ENCODE measurements at places on chromosomes 5 and 9.

DNA sequence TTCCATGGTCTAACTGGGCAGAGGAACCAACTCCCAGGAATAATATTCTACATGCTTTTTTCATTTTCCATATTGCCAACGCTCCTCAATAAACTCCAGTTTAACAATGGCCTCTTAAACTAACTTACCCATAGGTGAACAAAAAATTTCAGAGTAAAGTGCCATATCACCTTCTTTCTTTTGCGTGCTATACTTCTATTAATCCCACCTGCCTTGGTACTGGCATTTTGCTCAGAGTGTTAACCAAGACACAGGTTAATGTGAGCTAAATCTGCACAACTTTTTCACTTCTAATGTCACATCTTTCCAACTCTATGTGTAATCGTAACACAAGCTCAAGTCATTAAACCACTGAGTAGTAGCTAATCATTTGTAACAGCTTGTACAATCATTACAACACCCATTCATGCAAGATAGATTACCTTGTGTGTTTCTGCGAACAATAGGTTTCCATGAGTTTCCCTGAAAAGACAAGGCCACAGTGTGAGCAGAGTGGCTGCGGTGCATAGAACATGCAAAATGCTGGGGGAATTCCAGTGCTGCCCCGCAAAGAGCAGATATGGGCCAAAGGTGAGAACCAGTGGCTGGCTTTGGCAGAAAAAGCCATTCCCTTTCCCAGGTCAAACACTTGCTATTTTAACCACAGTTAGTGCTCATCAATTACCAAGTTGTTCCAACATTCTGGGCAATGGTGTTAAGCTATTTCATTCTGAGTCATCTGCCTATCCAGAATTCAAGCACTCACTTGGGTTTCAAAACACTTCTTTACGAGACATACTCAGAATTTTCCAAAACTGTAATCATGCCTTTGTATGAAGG is 42.8 kb downstream of the TIMD4 start:
- no peak for DNase-seq

DNA sequence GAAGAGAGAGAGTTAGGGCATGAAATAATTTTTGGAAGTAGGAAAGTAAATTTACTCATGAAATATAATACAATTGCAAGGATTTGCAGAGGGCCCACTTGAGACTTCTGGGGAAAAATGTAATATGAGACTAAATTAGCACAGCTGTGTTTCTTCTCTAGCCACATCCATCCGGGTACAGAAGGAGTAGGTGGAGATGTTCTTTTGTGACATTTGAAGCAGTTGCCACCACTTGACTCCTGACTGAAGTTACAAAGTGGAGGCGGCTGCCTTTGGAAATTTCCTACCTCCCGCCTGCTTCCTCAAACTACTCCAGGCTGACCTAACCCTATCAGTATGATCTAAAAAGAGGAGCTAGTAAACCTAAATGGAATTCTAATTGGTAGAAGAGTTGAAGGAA is 58.1 kb upstream of the SHISAL2B start:
- no peak for DNase-seq

GRCh38 chr9:124146031-124146561 is 111.7 kb upstream of the NEK6 start:
- DNase-seq, result no peak

- no peak for DNase-seq
Observed at GRCh38 chr5:174423558-174423957, 300.8 kb upstream of the MSX2 start.

DNA sequence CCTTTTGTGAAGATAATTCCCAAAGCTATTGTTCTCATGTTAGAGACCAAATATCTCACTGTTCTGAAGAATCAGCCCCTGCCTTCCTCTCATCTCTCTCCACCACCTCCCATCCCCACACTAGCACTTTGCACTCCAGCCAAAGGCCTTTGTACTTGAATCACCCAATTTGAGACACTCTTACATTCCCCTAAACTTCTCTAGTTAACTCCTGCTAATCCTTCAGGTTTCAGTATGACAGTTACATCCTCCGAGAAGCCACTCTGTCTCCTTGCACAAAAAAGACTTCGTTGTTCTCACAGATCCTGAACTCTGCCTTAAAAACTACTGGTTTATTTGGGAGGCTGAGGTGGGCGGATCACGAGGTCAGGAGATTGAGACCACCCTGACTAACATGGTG is 227.5 kb downstream of the PIK3R1 start:
- DNase-seq, result no peak

GRCh38 chr5:138385660-138386059 is 33.2 kb downstream of the KDM3B start:
- no peak for DNase-seq

- no peak for DNase-seq
Observed at GRCh38 chr9:74117731-74118130, 379.4 kb upstream of the RORB start.

- DNase-seq, result no peak
Observed at GRCh38 chr9:37839496-37840461, 39.2 kb downstream of the DCAF10 start.

DNA sequence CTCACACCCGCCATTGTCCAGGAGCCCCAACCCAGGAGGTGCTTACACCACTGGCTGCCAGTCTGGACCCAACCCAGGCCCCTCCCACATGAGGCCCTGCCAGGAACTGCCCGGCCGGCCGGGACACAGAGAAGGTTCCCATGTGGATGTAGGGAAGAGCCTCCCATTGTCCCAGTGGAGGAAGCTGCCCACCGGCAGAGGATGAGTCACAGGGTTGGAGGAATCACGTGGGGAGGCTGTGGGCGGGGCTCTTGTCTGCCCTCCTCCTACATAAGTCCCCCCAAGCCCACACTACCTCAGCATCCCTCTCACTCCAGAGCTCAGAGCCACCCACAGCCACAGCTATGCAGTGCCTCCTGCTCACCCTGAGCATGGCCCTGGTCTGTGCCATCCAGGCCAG is 26.1 kb downstream of the PAEP start:
- DNase-seq, result no peak

DNA sequence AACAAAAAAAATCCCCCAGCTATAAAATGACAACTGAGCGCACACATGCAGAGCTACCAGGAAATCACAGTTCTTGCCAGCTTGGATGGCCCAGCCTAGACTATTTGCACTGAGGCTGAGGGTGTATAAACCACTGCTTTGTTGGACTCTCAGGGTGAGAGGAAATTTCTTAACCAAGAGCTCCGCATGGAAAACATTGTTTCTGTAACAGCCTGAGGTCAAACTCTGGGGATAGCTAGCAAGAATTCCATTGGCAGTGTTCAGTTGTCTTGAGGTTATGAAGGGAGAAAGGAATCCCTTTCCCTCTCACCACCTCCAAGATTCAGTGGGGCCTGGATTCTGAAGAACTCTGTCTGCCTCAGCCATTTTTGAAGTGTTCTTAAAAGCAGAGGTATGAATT is 360.0 kb downstream of the OSTF1 start:
- DNase-seq, result no peak

DNA sequence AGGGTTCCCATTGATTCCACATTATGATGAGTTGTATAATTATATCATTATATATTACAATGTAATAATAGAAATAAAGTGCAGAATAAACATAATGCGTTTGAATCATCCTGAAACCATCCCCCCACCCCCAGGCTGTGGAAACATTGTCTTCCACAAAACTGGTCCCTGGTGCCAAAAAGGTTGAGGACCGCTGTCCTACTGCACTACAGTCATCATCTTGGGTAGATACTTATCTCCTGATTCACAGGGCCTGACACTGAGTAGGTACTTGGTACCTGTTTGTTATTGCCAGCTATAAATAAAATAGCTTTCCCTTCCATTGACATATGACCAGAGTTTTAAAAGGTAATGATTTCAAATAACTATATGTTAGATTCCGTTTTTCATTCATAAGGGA is 25.6 kb downstream of the ANP32B start:
- DNase-seq, result no peak

DNA sequence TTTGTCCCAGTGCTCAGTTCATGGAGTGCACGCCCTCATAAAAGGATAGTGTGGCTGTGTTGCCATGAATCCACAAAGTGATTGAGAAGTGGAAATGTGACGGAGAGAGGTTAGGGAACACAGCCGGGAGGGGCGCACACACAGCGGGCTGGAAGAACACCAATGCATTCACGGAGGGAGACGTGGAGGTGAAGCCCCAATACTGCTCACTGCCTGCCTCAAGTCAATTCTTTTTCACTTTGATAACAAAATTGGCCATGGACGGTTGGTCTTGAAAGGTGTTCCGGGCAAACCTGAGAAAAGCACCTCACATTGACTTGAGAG is 424.1 kb downstream of the MED10 start:
- DNase-seq, result no peak

DNA sequence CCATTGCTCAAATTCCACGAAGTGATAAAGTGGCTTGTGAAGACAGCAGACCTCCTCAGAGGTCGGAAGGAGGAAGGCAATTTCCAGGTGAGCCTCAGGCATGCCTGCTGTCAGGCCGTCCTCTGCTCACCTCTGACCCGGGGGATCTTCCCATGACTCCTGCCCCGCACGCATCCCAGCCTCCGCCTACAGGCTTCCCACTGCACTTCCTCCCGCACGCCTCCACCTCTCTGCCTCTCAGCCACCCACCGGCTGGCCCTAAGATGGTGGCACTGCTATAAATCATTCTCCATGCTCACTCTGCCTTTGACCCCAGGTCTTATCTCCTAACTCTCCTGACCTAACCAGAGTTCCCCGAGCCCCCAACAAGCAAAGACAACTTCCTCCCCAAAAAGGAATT is 49.4 kb upstream of the DNAH5 start:
- no peak for DNase-seq

GRCh38 chr9:96075111-96075510 is 199.6 kb downstream of the ERCC6L2 start:
- no peak for DNase-seq

- DNase-seq, result no peak
Observed at GRCh38 chr9:6132650-6133049, 83.0 kb upstream of the IL33 start.

DNA sequence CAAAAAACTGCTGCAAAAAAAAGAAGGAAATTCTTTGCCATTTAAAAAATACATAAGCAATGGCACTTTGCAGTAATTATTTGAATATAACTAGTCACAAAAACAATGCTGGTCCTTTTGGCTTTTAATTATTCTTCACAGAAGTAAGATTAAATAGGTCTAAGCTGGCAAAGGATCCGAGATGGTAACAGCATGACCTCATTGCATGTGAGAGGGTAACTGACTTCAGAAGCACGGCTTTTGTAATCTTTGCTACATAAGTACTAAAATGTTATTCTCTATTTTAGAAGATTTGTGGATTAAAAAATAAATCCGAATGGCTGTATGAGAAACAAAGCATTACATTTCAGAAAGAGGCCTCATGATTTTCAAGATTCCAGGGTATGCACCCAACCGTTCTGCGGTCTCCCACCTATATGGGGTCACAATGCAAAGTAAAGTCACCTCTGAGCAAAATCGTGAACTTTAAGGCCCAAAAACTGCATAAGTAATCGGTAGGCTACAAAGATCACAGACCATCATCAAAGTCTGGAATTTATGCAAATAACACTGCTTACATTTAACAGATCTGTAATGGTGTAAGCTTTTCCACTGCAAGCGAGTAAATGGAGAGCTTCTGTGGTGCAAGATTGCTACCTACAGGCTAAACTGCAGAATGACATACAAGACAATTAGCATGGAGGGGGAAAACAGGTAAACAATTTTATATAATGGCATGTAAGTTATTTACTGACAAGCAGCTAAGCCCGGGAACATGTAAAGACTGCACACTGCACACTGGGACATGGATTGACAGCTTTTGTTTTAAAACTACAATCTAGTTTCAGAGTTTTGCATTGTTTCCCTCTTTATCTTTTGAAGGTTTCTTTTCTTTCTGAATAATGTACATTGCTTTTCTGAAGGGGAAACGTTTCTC is 231.6 kb downstream of the SLF1 start:
- DNase-seq, result no peak

DNA sequence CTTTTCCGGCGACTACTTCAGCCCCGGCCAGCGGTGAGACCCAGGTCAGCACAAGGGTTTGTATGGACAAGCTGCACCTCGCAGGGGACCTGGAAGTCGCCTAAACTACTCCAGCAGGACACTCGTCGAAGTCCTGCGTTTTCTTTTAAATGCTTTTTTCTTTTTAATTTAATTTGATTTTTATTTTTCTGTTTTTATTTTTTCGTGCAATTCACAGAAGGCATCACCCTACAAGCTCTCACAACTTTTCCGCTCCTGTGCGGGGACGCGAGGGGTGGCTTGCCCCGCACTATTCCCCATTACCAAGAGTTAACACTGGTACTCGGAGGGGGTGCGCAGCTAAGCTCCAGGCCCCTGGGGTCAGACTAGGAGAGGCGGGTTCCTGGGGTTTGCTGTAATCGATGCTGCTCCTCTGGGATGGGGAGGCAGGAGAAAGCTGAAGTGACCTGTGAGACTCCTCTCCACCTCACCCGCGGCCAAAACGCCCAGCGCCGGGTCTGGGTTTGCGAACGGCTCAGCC is 1.3 kb downstream of the EDIL3 start:
- DNase-seq, result no peak
